Kidney epithelial cell (primary cell): ENCODE measurements at places on chromosomes 3 and 15. TPM values are rescaled to one million over a fixed set of nuclear protein-coding genes. Genes with fewer than 3 reads are reported as not detected.

The UBL7 gene
- total RNA-seq: 65.2 and 70.4 TPM in 2 replicates

The GALNT15 gene
- total RNA-seq: 0.17 TPM in 1 of 2 replicates, not detected in the other

The AZI2 gene
- total RNA-seq: 40.4 and 57.1 TPM in 2 replicates

The LYSMD2 gene
- 7.1 and 7.7 TPM in 2 replicates for total RNA-seq

The NOX5 gene
- 0.17 and 0.75 TPM in 2 replicates for total RNA-seq

The ABI3BP gene
- 0.75 and 0.84 TPM in 2 replicates for total RNA-seq
